ENCODE measurements at places on chromosomes 13 and 19.

DNA sequence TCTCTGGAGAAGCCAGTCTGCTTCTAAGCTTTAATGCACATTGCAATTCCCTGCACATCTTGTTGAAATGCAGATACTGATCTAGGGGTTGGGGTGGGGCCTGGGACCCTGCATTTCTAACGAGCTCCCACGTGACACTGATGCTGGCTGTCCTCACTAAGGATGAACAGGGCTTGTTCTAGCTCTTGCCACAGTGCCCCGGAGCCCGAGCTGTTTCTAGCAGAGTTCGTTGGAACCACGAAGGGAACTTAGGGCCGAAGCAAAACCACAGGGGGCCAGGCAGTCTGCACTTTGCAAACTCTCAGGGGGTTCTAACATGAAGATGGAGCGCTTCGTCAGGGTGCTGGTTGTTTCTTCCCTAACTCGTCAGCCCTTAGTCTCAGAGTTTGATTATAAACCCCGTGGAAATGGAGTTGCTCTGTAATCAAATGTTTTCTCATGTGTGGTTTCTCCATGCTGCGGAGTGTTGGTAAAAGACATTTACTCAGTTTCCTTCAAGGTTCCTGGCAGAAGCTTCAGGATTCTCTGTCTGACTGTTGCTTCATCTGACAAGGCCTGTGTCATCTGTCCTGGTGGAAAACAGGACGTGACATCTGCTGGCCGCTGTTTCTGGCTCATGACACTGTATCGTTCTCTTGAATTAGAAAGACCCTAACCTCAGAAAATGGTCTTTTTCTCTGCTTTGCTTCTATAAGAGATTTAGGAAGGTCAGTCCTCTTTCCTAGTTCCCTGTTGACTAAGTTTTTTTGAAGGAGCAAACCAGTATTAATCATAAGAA lies 221.5 kb downstream of the TEX29 start:
- DNase-seq, result no peak

GRCh38 chr13:48501705-48502104 lies 31.2 kb downstream of the RCBTB2 start:
- no peak for DNase-seq

DNA sequence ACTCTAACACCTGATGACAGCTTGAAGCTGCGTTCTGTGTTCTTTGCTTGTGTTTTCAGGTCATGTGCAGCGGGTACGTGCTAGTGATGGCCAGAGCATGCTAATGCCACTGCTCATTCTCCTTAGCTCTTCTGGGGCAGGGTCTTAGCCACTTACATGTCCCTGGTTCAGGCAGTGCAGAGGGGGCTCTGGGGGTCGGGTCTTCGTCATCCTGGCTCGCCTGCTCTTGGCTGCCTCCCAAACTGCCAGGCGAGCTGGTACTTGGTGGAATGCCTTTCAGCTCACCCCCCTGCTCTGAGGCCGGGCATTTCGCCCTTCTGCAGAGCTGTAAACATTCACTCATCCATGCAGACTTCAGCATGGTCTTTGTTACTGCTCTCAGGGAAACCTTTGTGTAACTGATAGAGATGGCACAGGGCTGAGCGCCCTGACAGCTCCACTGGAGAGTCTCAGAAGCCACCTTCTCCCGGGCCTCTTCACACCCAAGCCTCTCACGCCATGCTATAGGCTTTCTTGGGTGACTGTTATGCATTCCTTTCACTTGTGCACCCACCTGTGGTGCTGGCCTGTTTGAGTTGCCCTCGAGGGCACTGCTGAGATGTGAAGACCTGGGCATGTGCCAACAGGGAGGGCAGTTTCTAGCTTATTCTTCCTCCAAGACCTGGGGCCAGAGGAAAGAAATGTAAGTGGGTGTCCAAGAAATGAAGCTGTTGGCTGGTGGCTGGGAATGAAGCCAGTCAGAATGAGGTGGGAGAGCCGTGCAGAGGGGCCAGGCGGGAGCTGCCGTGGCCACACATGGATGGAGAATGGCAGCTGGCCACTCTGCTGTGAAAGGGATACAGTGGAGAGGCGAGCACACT lies 24.4 kb downstream of the FAM124A start:
- no peak for DNase-seq

GRCh38 chr13:83153848-83154247 lies 728.4 kb downstream of the SLITRK1 start:
- no peak for DNase-seq

DNA sequence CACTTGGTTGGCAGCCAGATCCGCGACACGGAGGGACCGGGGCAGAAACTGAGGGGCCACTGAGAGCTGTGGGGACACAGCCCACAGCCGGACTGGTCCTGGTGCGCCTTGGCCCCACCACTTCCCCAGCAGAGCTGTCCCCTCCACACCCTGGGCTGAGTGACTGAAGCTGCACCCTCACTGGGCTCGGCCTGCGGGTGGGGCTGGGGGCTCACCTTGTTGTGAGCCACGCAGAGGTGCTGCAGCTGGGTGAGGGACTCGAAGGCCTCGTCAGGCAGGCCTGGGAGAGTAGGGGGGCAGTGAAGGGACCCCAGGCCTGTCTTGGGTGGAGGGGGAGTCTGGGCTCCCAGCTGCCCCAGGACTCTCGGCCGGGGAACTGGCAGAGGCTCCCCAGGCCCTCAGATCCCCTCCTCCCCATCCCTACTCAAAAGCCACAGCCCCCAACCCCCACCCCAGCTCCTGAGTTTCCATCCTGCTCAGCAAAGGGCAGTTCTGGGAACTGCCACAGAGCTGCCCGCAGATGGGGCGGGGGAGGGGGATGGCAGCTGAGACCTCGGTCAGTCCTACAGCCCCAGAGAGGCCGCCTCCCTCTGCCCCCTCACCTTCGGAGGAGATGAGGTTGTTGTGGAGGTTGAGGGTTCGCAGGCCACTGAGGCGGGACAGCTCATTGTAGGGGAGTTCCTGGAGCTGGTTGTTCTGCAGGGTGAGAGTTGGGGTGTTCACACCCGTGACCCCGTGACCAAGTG lies 2.3 kb downstream of the PODNL1 start:
- DNase-seq, result no peak

GRCh38 chr13:48749699-48750473 lies 96.2 kb downstream of the CYSLTR2 start:
- DNase-seq, result peak; percentile 48

DNA sequence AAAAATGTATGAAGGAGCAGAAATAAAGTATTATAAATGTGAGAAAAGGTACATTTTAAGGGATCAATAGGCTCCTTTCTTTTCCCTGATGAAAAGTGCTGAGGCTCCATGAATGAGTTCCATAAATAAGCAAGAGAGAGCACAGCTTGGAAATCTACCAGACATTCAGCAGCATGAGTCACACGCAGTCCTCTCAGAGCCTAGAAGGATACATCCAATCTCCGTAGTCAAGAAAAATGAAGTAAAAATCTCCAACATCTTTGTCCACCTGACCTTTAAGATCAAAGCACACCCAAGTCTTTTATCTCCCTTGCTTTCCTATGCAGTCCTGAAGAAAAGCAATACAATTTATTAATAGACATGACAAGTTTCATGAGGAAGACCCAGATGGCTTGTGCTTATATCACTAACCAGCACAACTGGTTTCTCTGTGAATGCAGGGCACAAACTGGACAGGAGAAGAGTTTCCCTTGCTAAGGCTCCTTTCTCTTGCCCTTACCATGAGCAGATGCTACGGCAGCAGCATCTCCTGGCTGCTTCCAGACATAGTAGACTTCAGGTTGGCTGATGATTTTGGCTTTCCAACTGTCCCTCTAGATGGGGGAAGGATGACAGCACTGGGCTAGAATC lies 730.8 kb downstream of the EFNB2 start:
- DNase-seq, result no peak

GRCh38 chr13:67119481-67119894 lies 110.6 kb downstream of the PCDH9 start:
- DNase-seq, result no peak

- DNase-seq, result no peak
These were observed 194.7 kb downstream of the RBM26 start for GRCh38 chr13:79211377-79211776.

GRCh38 chr19:28502879-28503734 lies 709.8 kb downstream of the UQCRFS1 start:
- DNase-seq, result no peak

DNA sequence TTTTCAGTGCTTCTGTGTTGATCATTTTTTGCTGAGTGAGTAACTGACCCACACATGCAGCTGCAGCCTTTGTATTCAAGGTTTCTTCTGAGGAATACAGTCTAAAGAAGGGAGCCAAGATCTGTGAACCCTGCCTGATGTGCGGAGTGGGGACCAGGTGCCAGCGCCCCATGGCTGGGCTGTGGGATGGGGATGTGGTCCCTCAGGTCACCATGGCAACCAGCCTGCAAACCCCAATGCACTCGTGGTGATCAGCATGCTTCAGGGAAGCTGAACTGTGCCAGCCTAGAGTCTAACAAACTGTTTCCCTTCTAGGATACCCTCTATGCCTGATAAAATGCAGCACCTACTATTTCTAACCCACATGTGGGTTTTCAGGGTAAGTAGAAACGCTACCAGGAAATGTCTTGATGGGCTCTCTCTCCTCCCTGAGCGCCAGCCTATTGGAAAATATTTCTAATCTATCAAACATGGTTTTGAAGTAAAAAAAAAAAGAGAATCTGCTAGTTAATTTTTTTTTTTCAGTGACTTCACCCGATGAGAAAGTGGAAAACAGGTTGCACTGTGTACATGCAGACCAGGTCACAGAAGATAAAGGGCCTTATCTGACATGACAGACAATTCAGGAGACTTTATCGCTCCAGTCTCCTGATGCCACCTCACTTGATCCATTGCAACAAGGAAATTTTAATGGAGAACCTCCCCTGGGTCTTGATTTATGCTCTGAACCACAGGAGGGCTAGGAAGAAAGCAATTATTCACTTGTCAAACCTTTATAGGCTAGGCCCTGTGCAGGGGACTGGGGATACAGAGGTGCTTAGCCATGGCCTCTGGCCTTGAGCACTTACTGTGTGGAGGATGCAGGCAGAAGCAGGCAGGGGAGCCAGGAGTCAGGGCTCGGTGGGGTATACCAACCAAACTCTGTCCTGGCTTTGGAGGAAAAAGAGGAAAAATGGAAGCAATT lies 51.1 kb downstream of the RASL11A start:
- DNase-seq, result no peak

GRCh38 chr19:6062961-6063575 lies 47.2 kb downstream of the RFX2 start:
- no peak for DNase-seq

- DNase-seq, result no peak
These were observed 50.9 kb downstream of the IRS2 start for GRCh38 chr13:109735436-109735966.

DNA sequence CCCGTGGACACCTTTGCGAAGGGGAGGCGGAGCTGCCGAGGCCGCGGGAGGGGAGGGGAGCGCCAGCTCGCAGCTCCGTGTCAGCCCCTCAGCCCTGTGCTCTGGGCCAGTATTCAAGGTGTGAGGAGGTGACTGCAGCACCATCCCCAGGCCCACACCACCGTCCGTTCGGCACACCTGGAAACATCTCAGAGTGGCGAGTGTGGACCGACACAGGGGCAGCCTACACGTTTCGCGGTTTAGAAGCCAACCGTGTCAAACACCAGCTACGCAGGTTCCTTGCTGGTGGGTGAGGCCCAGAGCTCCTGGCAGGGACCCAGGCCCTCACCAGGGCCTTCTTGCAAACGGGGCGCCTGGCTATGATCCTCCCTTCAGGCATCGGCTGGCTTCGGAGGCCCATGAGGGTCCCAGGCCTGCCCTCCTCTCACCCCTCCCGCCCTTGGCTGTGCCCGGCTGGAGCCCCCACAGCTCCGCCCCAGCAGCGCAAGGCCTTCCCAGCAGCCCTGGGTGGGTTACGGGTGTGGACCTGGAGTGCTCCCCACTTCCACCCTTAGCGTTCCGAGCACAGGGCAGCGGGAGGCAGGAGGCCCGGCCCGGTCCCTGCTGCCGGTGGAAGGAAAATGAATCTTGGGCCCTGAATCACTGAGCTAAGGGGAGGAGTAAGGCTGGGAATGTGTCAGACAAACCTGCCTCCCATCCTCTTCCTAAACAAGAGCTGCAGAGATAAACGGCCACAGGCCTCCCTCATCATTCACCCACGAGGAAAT lies 1.2 kb downstream of the C13orf46 start:
- no peak for DNase-seq

DNA sequence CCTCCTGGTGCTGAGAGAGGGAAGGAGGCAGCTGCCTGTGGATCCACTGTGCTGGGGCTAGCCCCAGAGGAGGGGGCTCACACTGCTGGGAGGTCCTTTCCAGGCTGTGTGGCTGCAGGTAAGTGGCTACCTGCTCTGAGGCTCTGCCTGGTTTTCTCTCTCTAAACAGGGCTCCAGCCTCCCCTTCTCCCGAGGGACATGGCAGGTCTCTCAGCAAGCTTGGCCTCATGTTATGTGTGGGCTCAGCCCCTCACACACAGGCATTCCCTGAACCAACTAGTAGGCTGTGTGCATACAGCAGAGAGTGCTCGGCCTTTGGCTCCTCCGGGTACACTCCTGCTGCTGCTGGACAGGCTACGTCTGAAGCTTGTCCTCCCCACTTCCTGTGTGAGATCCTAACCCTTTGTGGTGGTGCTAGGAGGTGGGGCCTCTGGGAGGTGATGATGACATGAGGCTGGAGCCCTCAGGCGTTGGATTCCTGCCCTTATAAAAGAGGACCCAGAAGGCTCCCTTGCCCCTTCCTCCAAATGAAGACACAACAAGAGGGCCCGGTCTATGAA lies 4.2 kb downstream of the ZNF835 start:
- no peak for DNase-seq

- no peak for DNase-seq
These were observed 30.1 kb downstream of the GSX1 start for GRCh38 chr13:27822258-27822872.

- DNase-seq, result no peak
These were observed 492.5 kb upstream of the TSHZ3 start for GRCh38 chr19:31841755-31842154.

GRCh38 chr19:43754503-43755255 lies at the start of gene SMG9:
SMG9 (minus strand) TSS chr19:43754962; CDS start chr19:43750741, 4,221 bp downstream.
- peak; percentile 96 for DNase-seq

DNA sequence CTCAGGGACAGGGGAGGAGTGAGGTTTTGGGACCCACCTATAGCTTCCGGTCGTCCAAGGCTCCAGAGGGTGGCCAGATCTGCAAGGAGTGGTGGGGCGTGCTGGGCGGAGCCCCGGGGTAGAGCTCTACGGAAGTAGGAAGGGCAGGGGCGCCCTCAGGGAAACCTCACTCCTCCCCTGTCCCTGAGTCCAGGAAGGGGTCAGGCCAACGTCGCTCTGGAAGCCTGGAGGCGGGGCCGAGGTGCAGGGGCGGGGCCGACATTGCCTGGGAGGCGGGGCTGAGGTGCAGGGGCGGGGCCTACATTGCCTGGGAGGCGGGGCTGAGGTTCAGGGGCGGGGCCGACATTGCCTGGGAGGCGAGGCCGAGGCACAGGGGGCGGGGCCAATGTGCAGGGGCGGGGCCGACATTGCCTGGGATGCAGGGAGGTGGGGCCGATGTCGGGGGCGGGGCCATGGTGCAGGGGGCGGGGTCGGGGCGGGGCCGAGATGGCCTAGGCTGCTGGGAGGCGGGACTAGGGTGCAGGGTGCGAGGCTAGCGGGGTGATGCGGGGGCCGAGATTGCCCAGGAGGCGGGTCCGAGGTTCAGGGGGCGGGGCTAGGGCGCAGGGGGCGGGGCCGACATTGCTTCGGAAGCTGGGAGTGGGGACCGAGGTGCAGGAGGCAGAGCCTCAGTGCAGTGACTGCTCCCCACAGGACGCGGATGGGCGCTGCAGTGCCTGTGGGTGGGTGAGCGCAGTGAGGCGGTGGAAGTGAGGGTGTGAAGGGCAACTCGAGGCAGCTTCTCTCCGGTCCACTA lies 4.9 kb upstream of the PALM start:
- DNase-seq, result peak; percentile 69
